ENCODE measurements at places on chromosomes 4 and X.

GRCh38 chr4:175071123-175071522, 153.0 kb downstream of the ADAM29 start:
- no peak for DNase-seq

- no peak for DNase-seq
Observed at GRCh38 chr4:24856586-24856985, 56.3 kb downstream of the CCDC149 start.

- DNase-seq = no peak
Observed at GRCh38 chr4:10879411-10880110, 195.0 kb upstream of the CLNK start.

- no peak for DNase-seq
Observed at GRCh38 chr4:151770154-151770553, 9.3 kb upstream of the GATB start.

DNA sequence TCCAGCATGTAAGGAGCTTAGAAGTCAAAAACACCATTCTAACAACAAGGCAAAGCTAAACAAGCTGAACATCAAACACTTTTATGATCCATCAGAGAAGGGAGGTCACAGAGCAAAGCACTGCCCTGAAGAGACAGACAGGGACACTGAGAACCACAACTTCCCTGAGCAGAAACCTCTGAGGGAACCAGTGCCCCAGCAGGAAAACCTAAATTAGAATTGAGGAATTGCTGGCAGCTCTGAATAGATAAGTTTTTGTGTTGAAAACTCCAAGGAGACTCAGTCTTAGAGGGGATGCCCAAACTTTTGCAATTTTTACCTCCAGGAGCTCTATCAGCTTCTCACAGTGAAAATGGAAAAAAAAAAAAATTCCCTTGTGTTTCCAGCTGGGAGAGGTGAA, 83.0 kb upstream of the MAPK10 start:
- no peak for DNase-seq

GRCh38 chr4:168028568-168028967, 63.8 kb upstream of the ANXA10 start:
- DNase-seq = no peak

DNA sequence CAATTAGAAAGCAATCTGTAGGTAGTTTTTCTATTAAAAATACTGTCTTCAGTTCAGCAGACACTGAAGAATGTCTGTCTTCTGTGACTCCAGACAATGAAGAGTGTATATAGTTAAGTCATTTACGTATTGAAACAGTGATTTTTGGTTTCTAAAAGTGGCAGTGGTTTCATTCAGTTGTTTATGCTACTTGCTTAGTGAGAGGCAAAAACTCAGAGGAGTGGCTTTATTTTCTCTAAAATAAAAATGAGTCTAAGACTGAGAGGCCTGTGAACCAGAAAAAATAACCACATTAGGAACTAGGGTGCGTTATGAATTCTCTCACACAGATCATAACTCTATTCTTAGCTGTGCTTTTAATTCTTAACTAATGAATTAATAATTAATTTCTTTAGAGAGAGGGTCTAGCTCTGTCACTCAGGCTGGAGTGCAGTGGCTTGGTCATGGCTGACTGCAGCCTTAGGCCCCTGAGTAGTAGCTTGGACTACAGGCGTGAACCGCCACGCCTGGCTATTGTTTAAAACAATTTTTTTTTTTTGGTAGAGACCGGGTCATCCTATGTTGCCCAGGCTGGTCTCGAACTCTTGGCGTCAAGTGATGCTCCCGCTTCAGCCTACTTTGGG, 31.4 kb downstream of the FREM3 start:
- DNase-seq = no peak

- peak; percentile 12 for DNase-seq
Observed at GRCh38 chrX:72305286-72306084, at the start of gene CITED1. TSS of gene CITED1 (minus strand) at chrX:72305914. CDS start at chrX:72302869, 3,045 bp downstream.

GRCh38 chr4:155944516-155944915, 9.2 kb downstream of the CTSO start:
- no peak for DNase-seq

DNA sequence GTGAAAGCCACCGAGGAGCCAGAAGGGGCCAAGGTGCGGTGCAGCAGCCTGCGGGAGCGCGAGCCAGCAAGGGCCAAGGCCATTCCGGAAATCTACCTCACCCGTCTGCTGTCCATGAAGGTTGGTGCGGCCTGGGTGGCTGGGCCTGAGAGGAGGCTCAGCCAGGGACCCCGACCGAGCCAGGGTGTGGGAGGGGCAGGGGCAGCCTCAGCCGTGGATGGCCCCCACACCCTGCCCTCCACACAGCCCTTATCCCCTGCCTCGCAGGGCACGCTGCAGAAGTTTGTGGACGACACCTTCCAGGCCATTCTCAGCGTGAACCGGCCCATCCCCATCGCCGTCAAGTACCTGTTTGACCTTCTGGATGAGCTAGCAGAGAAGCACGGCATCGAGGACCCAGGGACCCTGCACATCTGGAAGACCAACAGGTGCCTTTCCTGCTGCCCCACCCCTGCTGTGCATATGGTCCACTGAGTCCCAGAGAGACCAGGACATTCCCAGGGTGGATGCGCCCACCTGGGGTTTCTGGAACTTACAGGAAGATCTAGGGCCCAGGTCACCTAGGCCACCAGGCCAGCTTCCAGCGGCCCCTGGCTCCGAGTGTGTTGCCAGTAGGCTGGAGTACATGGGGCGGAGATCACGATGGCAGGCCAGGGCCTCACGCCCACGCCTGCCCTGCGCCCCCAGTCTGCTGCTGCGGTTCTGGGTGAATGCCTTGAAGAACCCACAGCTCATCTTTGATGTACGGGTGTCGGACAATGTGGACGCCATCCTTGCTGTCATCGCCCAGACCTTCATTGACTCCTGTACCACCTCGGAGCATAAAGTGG, 3.4 kb upstream of the SRPK3 start:
- no peak for DNase-seq

- DNase-seq = peak; percentile 75
Observed at GRCh38 chrX:107672955-107673378, 44.7 kb downstream of the PRPS1 start.

- DNase-seq = no peak
Observed at GRCh38 chr4:148116264-148116663, 325.9 kb downstream of the NR3C2 start.

DNA sequence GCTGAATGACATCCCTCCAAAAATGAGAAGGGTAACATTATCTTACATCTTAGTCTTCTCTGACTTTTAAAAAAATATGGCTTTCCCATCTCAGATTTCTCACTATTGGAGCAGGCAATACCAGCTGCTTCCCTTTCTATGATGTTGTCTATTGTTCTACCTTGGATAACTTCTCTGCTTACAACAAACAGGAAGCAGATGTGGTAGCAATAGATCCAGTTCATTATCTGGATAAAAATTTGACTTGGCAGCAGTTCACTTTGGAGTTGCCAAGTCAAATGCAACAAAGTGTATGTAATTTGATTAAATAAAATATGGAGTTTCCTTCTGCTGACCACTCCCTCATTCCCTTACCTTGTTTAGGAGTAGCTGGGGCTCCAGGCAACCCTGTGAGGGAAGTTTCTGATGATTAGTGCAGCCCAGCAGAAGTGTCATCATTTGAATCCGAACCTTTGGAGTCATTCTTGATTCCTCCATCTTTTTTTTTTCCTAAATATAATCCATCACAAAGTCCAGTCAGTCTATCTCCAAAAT, 72.0 kb upstream of the GPRIN3 start:
- no peak for DNase-seq

DNA sequence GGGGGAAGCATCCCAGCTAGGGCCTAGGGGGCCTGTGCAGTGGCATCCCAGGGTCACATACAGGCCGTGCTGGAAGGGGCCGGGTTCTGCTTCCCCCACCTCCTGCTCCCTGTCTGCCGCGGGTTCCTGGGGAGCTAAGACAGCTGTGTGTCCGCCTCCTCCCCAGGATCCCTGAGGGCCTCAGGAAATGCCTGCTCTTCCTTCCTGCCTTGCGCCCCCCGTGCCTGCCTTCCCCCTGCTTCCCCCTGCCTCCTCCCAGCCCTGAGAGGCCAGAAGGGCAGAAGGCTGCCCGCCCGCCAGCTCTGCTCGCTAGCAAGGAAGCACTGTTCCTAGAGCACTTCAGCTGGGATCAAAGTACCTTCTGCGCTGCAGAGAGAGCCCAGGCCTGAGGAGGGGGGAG, 2.9 kb upstream of the BGN start:
- DNase-seq = no peak

Data from activated CD4-positive, alpha-beta T cell treated with anti-CD3 and anti-CD28 coated beads for 48 hours (primary cell).